BJ (cell line): ENCODE measurements at places on chromosomes 7 and 10.

- no peak for DNase-seq
Observed at GRCh38 chr7:38550836-38551235, 80.3 kb downstream of the AMPH start.

DNA sequence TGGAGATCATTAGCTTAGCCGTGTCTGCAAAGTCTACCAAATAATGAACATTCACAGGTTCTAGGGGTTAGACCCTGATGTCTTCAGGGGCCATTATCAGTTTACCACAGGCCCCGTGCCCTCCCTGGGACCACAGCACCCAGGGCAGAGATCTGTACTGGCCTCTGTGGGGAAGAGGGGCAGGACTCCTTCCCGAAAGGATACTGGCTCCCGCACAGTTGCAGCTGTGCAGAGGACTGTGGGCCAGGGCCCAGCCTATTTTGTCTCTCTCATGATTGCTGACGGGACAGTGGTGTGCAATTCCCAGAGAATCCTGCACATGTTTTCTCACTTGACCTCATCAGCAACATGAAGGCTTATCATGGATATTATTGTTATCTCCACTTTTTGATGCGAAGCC is 243.9 kb downstream of the GLRX3 start:
- no peak for DNase-seq

- DNase-seq, result no peak
Observed at GRCh38 chr7:16301291-16301690, 120.0 kb downstream of the CRPPA start.

DNA sequence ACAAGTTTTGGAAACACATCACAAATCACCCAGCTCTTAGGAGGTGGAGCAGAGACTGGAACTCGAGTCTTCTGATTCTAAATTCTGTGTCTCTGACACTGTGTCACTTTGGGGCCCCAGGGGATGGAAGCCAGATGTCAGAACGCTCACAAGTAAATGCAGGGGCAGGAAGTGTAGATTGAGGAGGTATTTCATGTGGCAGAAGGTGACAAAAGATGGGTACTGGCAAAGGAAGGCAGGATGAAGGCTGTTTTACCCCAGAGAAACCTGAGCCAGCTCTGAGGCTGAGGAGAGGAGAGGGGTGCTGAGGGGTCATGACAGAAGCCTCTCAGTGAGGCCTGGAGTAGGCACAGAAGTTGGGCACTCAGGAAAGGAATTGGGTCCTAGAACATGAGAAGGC is 6.0 kb upstream of the PURB start:
- no peak for DNase-seq

- DNase-seq, result peak; percentile 63
Observed at GRCh38 chr7:17625043-17625442, 315.3 kb downstream of the SNX13 start.

GRCh38 chr10:2208106-2208505 is 470.8 kb upstream of the ADARB2 start:
- DNase-seq, result no peak

GRCh38 chr7:27670676-27671075 is 8.0 kb upstream of the HIBADH start:
- DNase-seq, result no peak

- no peak for DNase-seq
Observed at GRCh38 chr10:34492081-34492480, 323.0 kb downstream of the PARD3 start.

- DNase-seq, result no peak
Observed at GRCh38 chr7:128833148-128833945, 3.1 kb downstream of the FLNC start.

- DNase-seq, result no peak
Observed at GRCh38 chr7:105153531-105153930, 139.5 kb downstream of the KMT2E start.

GRCh38 chr10:97612386-97612785 is 20.9 kb downstream of the MORN4 start:
- no peak for DNase-seq

DNA sequence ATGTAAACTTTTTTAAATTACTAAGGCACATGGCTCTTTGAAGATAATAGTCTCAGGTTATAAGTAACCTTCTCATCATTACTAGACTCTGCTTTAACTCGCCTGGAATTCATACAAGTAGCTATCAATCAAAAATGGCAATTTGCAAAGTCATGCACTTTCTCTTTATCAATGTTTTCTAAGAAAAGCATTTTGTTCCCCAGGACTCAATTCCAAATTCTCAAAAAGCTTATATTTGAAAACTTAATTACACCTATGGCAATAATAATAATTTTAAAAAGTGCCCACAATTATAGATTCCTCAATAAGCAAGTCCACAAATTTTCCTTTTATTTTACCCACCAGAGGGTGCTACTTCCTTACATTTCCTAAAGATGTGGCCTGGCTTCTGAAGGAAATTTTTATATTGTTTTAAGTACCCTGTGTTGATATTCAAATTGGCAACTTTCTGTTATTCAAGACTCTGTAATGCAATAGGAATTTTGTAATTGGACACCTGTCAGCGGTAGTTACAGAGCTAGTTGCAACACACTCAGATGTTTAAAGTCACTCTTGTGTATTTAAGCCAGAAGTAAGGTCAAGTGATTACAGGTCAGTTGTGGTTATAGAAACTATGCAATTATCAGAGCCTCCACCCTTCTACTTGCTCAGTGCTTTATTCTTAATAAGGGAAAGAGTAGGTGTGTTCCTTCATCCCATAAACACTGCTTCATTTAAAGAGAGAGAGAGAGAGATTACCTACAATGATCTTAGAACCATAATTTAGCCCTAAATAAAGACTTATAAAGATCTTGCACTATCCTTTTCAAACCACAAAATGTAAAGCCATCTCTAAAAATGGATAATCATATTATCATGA is 47.1 kb upstream of the HYAL4 start:
- peak; percentile 59 for DNase-seq

GRCh38 chr10:86929468-86930380 is 27.7 kb downstream of the MMRN2 start:
- no peak for DNase-seq

DNA sequence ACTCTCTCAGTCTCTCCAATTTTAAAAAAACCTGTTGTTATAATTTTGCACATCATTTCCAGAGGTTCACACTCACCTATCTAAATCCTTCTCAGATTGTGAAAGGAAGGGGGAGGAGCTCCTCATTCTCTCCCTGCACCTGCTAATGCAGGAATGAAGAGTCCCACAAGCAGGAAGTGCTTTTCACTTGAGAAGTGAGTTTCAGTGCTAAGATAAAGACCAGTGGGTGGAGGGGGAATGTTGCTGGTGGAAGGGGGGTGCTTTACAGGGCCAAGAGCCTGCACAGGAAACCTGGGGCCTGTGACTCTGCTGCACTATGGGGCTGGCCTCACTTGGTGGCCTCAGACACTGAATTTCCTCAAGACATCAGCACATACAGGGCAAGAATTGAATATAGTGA is 176.4 kb downstream of the PTPN20 start:
- no peak for DNase-seq

- DNase-seq, result no peak
Observed at GRCh38 chr10:5479481-5480161, 19.7 kb downstream of the CALML5 start.

DNA sequence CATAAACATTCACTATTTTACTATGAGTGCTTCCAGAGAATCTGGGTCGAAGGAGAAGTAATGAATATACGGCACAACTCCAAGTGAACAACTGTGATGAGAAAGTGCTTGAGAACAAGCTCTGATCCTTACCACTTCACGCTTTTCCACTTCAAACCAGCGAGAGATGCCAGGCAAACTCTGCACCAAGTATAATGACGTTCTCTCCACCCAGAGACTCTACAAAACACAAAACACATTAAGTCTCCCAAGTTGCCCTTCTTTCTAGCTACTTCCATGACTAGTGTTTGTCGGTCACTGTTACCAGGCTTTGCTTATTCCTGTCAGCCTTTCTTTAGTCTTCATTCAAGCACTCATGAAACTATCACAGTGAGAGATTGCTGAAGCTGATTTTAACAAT is 193.1 kb upstream of the IMMP2L start:
- DNase-seq, result no peak

DNA sequence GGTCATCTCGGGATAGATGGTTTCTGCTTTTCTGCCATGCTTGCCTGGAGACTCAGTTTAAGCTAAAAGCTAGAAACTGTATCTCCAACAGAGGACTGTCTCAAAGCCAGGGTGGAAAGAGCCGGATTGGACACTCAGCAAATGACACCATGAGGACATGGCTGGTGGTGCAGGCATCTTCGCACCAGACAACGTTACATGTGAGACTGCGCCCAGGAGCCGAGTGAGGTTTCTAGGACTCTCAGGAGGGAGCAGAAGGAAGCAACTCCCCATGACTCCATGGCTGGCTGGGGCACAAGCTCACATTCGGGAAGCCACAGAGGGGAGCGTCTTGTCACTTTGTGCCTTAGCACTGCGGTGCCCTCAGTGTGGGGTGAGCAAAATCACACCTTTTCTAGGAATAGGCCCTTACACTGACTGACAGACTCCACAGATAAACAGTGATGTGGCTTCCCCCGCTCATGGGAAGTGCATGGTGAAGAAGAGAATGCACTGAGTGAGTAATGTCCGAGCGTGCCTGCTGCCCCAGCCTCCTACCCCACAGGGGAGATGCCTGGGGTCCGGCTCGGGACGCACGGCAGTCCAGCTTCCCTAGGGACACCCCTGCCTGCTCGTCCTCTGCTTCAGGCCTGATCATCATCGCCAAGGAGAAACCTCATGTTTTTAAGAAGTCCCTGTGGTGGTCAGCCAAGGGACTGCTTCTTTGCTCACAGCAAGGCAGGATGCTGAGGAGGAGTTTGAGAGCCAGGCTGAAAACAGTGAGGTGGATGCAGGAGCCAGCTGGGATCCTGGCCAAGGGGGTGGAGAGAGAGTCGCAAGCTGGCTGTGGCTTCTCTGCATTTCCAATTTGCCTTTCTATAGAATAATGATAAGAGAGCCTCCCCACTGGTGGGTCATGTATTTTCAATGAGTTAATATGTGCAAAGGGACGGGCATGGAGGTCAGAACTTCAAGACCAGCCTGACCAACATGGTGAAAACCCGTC is 52.2 kb upstream of the FXYD4 start:
- DNase-seq, result no peak

DNA sequence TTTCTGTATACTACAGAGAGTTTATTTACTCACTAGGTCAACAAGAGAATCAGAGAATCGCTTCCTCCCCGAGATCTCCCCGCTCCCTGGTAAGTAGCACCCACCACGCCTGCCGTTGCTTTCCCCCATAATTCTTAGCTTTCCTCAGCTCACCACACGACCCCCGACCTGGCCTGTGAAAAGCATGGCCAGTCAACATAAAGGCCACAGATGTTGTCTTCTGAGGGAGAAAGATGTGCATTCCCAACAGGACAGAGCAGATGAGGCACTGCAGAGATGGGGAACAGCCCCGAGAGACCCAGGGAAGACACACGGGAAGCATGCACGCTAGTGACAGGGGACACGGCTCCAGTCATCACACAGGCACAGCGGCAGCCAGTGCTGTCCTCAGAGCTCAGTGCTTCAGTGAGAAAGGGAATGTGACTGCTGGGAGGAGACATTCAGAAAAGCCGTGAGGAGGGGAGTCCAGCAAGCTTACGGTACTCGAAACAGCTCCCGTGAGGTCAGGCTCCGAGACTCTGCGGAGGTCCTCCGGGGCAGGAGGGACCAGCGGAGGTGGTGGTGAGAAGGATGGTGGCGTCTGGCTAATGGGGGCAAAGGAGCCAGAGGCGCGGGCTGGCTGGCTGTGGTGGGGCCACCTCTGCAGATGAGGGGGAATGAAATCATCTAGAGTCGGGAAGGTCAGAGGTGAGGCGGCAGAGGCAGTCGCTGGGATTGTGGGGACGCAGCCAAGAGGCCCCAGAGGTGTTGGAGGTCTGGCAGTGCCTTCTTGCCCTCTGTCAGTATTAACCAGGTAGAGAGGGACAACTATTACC is 123.4 kb upstream of the PDLIM1 start:
- DNase-seq, result no peak

- DNase-seq, result no peak
Observed at GRCh38 chr10:70932392-70933196, 44.2 kb upstream of the PCBD1 start.

- DNase-seq, result no peak
Observed at GRCh38 chr7:105829681-105830322, 46.6 kb downstream of the ATXN7L1 start.

- DNase-seq, result no peak
Observed at GRCh38 chr7:153152801-153153422, 393.4 kb downstream of the ACTR3B start.

- no peak for DNase-seq
Observed at GRCh38 chr7:32051128-32051527, 19.1 kb downstream of the PDE1C start.

DNA sequence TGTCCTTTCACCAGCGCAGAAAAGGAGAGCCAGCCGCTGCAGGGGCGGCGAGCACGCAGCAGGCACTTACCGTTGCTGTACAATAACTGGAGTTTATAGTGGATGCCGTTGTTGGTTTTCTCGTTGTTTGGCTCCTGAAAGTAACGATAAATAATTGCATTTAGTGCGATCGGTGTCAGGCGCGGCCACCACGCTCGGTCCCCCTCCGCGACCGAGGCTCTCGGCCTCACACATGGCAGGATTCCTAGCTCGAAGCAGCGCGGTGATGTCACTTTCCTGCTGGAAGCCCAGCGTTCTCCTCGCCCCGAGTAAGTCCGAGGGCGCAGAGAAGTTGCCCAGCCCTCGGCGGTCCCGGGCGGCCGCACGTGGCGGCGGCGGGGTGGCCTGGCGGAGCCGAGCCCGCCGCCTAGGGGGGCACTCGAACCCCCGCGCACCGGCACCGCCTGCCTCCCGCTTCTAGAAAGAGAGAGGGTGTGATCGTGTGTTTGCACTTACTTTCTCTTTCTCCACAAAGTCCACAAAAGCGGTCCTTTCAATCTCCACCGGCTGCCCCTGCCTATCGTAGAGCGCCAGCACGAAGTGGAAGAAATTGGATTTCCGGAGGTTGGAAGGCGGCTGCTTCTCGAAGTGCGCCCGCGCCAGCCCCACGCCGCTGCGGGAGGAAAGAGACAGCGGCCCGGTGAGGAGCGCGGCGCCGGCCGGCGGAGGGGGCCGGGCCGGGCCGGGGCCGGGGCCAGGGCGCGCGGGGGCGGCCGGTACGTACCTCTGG is 1.0 kb downstream of the EBF3 start:
- no peak for DNase-seq

- no peak for DNase-seq
Observed at GRCh38 chr7:90188281-90188680, 23.3 kb upstream of the STEAP2 start.

DNA sequence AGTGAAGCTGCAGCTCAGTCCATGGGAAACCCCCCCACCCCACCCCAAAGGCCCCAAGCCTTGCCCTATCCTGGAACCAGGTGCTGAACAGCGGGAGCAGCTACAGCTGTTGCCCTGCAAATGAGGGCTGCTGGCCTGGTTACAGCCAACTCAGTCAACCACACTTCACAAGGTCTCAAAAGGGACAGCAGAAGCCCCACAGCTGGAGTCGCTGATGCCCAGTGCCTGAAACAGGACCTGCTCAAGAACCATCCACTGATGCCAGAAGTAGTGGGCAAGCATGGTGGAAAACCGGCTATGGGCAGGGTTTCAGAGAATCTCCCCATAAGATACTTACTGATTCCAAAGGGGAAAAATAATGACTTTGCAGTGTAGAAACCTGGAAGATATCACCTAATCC is 110.3 kb downstream of the SLC37A3 start:
- no peak for DNase-seq
